Activated T-helper 1 cell treated with anti-CD3 and anti-CD28 coated beads, Interleukin-2, amount 50 U/mL, for 16 hours (primary cell): ENCODE measurements at places on chromosomes 3 and 15.
A peak's percentile ranks its signal among the peaks of the same experiment; 100 is the strongest.

- DNase-seq = no peak
These were observed 197.5 kb upstream of the C2CD4B start for GRCh38 chr15:62362608-62363007.

DNA sequence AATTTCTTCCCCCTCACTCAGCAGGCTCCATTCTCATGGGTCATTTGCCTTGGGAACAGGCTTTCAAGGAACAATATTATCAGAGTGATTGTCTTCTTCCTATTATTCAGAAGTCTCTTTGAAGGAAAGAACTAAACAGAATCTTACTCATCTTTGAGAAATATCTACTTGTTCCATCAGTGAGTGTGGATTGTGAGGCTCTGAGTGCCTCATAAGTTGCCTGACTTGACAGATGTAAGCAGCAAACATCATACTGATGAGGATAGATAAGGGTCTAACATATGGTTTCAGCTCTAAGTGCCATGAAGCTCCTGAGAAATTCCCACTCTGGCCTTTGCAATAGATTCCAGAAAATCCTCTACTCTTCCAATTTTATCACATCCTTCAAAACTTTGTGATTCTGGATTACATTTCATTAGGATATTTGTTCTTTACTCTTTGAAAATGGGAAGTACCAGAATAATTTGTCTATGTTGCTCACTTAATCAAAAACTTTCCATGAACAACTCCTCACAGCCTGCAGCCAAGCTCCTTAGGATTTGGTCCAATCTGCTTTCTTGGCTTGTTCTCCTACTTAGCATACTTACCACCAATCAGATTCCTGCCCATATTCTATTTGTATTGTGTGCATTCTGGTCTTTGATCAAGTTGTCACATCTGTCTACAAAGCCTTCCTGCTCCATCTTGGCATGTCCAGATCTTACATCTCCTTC lies 120.1 kb downstream of the RPL22L1 start:
- DNase-seq = no peak

GRCh38 chr3:140715035-140715434 lies 37.2 kb downstream of the TRIM42 start:
- no peak for DNase-seq

- DNase-seq = no peak
These were observed 48.1 kb upstream of the MAP4 start for GRCh38 chr3:48064292-48064829.

- DNase-seq = no peak
These were observed 5.6 kb downstream of the RBP1 start for GRCh38 chr3:139533781-139534454.

DNA sequence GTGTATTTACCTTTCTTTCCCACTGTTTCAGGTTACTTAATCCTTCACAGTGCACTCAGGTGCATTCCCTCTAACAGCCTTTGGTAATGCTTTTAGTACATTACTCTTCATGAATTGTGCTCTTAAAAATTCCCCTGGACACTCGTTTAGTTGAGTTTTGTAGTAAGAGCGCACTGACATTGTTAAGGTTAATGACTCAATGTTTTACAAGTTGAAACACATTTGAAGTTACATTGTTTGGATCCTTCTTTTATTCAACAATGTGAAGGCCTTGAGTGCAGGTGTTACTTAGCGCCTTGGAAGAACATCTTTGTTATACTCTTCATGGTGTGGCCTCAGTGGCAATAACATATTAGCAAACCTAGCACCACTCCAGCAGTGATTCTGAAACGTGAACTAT lies 739.6 kb downstream of the NAALADL2 start:
- no peak for DNase-seq

DNA sequence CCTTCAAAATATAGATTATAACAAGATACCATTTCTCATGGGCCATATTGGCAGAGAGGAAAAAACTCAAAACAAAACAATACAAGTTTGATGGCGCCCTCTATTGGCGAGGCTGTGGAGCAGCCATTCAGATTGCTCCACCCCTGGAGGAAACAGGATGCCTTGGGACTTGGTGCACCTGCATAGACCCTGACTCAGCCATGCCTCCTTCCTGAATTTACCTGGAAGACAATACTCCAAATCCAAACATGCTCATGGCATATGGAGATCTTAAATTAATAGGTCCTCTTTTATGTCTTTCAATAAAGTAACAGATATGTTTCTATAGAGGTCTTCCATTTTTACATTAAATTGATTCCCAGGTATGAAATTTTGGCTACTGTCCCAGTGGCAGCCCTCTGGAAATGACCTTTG lies 90.0 kb downstream of the APBA2 start:
- DNase-seq = peak; percentile 32

GRCh38 chr15:51350723-51351122 lies 9.3 kb downstream of the GLDN start:
- DNase-seq = no peak

- no peak for DNase-seq
These were observed 15.9 kb upstream of the STAB1 start for GRCh38 chr3:52479037-52479876.

DNA sequence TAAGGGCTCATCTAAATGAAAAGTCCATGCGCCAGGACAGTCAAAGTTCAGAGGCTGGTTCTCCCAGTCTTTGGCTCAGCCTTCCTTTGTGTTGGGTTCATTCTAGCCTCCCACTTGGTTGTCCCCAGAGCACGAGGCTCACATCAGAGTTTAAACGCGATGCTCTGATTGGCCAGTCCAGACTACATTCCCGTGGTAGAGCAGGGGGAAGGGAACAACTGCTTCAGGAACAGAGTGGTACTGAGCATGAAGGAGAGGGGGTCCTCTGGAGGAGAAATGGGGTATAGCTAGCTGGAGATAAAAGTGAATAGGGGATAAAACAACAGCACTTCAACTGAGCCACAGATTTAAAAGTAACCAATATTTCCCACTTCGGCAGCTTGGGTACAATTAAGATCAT lies 32.2 kb downstream of the ANAPC13 start:
- DNase-seq = no peak

- DNase-seq = no peak
These were observed 12.0 kb upstream of the PPP1R2 start for GRCh38 chr3:195555110-195555509.

DNA sequence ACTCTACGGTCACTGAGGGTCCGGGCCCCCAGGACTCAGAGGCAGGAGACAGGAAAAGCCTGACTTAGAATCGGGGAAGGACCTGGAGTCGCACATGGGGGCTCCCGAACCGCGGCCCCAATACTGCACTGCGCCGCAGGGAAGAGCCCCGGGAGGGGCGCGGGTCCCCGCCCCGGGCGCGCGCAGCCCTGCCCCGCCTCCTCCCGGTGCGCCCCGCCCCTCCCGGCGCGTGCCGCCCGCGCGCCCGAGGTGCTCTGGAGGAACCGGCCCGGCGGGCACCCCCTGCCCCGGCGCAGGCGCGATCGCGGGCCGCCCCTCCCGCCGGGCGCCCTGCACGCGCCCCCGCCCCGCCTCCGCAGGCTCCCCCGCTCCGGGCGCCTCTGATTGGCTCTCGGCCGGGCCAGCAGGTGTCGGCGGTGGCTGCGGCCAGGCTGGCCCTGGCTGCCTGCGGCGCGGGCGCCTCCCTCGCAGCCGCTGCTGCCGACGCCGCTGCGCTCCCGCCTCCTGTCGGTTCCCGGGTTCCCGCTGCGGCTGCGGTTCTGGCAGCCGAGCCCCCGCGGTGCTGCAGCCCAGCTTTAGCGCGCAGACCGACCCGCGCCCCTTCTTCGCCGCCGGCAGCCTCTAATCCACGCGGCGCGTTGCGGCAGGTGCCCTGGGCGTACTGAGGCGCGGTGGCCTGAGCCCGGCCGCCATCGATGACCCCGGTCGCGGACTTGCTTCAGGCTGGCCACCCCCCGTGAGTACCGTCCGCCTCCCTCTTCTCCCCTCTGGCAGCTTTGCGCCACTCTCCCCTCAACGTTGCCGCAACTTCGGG lies at the start of gene MYRIP:
TSS of gene MYRIP (plus strand) at position 429 of the 814 bp plus-strand sequence. CDS start 91,208 bp downstream, outside the sequence.
- DNase-seq = no peak

DNA sequence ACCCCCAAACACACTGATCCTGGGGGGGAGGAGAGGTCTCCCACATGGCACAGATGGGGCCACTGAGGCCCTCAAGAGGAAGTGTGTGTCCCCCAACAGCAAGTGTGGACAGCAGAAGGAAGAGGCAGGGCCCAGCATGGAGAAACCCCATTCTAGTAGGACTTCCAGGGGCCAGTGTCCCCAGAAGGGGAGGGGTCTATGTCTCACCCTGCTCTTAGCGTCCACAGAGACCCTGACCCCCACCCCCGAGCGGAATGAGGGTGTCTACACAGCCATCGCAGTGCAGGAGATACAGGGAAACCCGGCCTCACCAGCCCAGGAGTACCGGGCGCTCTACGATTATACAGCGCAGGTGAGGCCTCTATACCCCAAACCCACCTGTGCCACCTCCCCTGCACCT lies 35.3 kb downstream of the TSPAN3 start:
- no peak for DNase-seq

DNA sequence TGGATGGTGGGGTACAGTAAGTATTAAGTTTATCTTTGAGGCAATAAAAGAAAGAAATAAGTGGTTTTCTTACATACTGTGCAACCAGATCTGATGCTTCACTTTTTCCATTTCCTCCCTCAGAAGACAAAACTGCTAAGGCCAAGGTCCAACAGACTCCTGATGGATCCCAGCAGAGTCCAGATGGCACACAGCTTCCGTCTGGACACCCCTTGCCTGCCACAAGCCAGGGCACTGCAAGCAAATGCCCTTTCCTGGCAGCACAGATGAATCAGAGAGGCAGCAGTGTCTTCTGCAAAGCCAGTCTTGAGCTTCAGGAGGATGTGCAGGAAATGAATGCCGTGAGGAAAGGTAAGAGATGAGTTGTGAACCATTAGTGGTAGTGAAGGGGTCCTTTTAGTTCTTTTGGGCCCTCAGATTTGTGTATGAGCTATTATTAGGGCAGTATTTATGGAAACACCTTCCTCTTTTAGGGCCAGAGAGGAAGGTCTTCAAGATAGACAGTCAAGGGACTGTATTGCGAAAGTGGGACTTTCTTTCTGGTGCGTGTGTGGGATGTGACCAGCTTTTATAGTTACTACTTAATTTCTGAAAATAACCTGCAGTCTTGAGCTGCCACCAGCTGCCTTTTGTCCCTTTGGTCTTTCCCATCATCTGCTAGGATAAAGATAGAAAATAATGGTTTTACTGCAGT lies 4.6 kb downstream of the ALAS1 start:
- no peak for DNase-seq

DNA sequence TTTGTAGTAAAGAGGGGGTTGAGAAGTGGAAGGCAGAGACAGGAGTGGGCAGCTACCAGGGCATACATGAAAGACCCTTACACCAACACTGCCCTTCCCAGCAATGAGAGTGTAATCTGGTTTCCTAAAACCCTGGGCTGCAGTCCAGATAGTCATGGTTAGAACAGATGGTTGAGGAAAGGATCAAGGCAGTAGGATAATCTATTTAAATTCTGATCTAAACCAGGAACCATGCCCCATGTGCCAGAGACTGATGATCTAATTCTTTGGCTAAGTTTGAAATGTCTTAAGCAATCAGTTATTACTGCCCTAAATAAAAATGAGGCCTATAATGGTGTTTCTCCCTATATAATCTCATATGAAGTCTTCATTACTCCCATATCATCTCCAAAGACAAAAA lies 59.6 kb downstream of the PRTG start:
- no peak for DNase-seq

DNA sequence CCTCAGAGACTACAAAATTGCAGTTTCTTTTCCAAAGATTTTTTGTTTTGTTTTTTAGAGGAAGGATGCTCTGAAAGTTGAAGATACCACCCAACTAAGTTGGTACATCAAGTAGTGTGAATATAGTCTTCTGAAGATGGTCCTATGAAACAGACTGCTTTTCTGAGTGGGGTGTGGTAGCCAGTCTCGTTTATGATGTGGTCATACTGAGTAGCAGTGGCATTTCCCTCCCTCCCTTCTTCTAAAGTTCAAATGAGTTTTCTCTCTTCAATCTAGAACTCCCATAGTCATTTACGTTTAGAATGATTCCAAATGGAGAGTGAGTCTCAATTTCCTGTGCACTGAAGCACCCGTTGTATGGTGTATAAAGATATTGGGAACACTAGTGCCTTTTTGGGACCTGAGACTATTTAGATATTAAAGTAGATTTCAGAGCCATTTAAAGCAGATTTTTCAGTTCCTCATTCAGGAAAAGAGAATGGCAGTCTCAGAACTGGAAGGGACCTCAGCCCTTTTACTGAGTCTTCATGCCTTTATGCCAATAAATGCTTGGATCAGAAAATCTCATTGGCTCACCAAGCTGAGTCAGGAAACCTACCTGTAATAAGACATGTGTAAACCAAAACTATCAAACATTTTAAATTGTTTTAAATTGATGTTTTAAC lies 200.4 kb downstream of the CDIN1 start:
- no peak for DNase-seq

DNA sequence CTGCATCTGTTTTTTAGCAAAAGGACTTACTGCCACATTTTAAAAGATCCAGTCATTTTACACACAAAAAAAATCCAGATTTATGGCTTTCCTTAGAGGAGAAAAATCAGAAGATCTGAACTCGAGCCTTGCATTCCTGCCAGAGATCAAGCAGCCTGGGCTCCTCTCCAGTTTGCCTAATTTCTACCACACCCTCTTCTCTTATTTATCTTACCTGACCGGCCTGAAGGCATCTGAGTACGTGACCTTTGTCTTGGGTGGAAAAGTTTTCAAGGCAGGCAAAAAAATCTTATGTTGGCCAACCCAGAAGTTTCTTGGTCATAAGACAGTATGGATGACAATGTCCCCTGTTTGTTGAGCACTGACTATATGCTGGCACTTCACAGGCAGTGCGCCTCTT lies 60.3 kb downstream of the CHRD start:
- DNase-seq = no peak

DNA sequence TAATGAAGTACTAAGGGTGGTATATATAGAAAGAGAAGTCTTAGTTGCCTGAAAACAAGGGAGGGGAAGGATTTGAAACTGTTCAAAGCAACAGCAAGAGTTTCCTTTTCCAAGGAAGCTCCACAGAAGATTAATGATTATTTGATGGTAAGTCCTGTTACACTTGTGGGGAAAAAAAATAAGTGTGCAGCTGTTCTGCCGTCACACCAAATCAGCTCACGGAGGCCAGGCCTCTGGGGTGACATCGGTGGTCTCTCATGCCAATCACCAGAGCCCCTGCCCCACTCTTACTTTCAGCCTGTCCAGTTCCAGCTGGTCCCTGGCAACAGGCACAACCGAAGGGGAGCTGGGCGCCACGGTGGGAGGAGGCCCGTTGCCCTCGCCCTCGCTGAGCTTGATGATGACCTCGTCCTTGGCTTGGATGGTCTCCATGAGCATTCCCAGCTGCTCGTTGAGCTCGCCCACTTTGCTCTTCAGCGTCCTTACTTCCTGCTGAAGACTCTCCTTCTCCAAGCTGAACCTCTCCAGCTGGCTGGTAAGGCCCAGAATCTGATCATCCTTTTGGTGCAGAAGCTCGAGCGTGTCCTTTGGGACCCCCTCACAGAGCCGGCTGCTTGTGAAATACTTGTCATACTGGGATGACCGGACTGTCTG lies 53.5 kb downstream of the TBC1D2B start:
- no peak for DNase-seq

DNA sequence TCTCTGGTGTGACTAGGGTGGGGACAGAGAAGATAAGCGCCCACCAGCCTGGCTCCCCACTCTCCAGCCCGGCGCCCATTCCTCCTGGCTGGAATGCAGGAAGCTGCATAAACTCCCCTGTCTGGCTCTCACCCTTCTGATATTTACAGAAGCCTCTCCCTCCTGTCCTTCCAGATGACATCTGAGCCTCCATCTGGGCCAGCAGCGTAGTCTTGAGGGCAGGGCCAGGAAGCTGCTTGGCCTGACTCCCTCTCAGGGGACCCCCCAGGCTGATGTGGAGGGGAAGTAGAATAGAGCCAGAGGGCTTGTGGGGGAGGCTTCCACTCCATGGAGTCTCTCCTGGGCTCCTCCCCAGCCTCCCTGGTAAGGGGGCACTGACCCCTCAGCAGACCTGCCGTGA lies 49.9 kb downstream of the LINGO1 start:
- no peak for DNase-seq
